Left forelimb (tissue), 1 donor: ENCODE measurements at places on chromosomes 1 and 21.

- no peak for DNase-seq
Measured at GRCh38 chr1:230303069-230303468, 123.1 kb downstream of the PGBD5 start.

- DNase-seq, result no peak
Measured at GRCh38 chr1:100769906-100770646, 50.5 kb downstream of the VCAM1 start.

DNA sequence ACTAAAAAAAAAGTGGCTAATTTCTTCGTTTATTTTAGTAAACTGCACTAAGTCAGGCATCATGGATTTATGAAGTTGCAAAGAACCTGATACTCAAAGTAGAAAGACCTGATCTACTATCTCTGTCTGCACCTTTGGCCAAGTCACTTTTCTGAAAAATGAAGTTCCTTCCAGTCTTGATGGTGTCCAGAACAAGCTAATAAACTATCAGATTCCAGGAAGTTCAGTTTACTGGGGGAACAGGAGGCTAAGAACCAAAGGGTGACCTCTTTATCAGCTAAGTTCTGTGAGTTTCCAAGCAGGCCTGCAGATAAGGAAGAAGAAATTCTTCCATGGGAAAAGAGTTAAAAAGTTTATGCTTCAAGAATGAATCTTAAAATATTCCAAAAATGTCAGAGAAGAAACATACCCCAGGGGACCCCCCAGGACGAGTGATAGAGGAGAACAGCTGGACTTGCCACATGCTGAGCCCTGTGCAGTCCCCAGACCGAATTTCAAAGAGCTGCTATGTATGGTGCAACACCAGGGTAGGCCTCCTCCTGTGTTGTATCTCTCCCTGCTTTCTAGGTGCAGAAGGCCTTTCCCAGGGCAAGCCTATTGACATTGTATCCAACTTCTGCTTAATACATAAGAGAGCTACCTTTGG is 72.8 kb upstream of the FGGY start:
- DNase-seq, result no peak

DNA sequence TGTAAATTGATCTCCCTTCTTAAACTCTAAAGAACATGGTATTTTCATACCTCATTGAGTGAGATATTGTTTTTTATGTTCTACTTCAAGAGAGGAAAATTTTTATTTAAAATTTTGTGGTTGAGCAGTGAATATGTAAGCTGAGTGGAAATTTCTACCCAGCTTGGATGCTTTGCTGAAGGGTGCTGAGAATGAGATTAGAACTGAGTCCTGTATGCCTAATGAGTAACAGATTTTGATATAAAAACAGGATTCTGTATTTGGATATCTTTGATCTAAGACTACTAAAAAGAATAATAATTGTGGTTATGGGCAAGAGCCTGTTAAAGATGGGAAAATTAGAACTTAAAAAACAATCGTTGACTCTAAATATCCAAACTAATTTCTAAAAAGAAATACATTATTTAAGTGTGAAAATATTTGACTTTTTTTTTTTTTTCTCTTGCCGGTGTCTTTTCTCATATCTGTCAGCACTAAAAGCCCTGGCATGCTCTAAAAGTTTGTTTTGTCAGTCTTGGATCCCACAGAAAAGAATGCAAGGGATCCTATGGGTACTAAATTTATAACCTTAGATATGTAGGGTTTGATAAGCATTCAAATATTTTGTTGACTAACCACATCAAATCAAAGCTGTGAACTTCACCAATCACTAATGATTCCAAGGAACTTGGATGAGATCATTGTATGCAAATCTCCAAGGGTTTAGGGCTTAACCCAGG is 652.3 kb downstream of the PTPRC start:
- no peak for DNase-seq

GRCh38 chr21:29504751-29505321 is 206.1 kb downstream of the BACH1 start:
- no peak for DNase-seq

DNA sequence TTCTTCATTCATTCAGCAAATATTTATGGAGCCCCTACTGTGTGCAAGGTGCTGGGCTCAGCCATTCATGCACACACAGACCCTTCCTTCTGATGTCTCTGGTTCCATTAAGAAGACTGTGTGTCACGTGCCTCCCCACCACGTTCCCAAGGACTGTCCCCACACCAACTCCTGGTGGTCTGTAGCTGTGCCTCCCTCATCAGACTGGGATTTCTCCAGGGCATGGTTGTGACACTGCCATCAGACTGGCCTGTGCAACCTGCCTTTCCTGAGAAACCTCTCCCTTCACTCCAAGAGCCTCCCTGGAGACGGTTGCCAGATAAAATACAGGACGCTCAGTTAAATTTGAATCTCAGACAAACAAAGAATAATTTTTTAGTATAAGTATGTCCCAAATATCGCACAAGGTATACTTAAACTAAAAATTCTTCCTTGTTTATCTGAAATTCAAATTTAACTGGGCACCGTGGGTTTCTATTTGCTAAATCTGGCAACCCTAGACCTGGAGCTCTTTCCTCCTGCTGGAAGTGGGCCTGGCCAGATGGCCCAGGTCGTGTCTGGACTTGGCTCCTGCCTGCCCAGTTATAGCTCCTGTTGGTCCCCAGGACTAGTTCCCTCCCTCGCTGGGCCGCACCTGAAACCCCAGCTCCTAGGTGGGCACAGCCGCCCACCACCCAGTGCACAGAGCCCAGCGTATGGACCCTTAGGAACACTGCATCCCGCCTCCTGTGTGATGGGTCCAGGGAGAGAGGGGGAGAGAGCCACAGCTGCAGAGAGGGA is 76.9 kb downstream of the RAP1GAP start:
- no peak for DNase-seq

GRCh38 chr1:214224611-214225354 is 56.2 kb upstream of the SMYD2 start:
- DNase-seq, result no peak

DNA sequence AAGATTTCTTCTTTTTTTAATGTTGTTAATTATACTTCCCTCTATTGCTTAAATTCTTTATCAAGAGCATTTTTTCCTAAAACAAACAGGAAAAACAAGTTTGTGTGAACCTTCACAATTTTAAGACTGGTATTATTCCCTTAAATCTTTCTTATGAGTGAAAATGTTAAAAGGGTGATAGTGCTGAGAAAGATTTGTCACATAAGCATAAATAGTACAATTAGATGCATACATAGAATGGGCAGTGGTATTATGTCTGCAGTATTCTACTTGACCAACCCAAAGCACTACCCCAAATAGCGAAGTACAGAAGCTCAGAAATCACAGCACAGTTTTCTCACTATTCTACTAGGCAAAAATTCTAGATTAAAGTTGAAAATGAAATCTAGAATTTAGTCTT is 18.0 kb downstream of the GOLPH3L start:
- no peak for DNase-seq

DNA sequence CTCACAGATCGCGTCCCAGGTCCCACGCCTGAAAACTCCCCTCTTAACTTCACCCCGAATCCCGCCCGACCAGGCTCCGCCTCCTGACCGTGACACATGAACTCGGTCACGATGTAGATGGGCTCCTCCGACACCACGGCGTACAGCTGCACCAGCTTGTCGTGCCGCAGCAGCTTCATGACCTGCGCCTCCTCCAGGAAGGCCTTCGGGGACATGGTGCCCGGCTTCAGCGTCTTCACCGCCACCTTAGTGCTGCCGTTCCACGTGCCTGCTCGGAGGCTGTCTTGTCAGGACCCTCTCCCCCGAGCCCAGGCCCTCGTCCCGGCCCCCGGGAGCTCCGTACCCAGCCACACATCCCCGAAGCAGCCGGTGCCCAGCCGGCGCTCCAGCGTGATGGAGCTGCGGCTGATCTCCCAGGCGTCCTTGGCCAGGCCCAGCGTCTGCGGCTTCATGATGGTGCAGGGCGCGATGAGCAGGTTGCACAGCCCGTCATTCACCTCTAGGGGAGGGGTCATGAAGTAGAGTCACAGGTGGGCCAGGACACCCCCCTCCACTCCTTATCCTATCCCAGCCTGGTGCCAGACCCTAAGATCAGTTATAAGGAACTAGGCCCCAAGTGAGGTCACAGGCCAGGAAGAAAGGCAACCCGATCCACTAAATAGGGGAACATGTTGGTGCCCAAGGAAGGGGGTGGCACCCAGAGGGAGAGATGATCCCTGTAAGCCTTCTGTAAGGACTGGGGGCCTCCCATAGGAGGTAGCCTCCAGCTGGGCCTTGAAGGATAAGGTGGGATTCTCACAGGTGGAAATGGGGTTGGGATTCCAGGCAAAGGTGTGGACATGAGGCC is 11.6 kb upstream of the AHDC1 start:
- DNase-seq, result no peak

DNA sequence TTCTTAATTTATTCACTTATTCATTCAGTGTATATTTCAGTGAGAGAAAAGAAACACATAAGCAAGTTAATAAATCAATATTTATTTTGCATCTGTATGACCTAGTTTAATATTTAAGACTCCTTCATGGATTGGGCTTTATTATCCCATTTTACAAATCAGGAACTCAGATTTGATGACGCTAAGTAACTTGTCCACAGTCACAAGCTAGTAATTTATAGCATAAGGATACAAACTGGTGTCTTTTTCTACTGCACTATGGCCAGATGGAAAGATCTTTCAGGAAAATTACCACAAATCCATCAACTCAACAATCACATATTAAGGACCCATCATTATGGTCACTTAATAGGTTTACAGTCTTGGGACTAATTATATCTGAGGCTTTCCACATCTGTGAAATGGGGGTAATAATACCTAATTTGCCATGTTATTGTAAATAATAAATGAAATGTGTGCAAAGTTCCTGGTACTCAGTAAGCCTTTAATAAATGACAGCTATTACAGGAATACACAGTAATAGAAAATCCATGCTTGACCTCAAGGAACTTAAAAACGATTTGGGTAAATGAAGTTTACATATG is 13.3 kb downstream of the CDKN2C start:
- DNase-seq, result no peak

GRCh38 chr21:26798856-26799751 is 46.1 kb downstream of the ADAMTS1 start:
- no peak for DNase-seq

GRCh38 chr1:4733446-4734177 is 79.2 kb downstream of the AJAP1 start:
- no peak for DNase-seq

GRCh38 chr1:222266223-222267196 is 281.4 kb downstream of the HHIPL2 start:
- DNase-seq, result no peak

DNA sequence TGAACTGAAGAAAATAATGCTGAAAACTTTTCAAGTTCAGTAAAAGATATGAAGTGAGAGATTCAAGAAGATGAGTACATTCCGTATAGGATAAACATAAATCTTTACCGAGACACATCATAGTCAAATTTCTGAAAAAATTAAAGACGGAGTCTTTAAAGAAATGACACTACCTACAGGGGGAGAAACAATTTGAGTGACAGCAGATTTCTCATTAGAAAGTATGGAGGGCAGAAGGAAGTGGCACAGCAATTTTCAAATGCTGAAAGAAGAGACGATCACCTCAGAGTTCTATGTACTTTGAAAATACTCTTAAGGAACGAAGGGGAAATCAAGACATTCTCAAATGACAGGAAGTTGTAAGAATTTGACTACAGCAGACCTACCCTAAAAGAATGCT is 271.2 kb downstream of the ZP4 start:
- DNase-seq, result no peak

DNA sequence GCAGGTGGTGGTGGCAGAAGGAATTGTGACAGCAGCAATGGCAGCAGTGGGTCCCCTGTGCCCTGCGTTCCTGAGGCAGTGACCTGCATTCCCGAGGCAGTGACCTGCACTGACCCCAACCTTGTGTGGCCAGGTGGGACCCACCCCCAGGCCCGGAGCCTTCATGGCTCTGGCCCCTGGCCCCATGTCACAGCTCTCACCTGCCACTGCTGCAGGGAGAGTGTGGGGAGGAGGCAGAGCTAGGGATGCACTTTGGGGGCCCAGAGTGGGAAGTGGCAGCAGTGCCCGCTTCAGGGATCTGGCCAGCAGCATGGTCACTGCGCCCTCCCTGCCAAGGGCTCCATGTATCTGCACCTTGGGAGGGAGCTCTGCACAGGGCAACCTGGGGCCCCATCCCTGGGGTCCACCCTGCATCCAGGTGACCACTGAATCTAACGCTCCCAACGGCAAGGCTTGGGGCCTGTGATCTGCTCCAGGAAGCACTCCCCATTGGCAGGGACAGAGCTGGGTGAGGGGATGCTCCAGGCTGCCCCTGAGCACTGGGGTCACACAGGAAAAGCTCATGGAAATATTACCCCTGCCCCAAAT is 618.6 kb downstream of the RWDD3 start:
- no peak for DNase-seq

DNA sequence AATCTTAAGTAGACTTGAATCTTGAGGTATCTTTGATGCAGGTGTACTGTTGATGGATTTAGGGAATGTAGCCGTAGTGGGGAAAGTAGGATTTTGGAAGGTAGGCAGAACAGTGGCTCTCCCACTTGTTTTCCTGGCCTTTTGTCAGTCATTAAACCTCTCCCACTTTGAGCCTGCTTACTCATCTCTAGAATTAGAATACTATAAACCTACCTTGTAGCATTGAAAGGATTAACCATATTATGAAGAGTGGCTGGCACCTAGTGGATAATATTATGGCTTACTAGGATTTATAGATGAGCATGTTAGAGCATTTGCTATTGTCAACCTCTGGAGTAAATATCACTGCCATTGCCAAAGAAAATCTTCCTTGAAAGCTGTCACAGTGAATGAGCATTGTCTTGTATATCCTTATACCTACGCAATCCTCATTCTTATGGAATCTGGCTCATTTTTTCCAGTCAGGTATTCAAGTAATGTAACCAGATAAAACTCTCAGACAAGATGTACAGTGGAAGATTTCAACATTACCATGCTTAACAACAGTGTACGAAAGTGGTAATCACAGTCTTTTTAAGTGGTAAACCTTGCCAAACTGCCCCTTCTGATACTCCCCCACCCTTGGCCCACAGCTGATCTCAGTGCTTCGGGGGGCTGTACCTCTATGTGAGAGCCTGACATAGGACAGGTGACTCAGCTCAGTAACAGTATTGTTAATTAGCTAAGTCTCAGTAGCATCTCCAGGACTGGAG is 44.4 kb downstream of the SH3GLB1 start:
- no peak for DNase-seq

DNA sequence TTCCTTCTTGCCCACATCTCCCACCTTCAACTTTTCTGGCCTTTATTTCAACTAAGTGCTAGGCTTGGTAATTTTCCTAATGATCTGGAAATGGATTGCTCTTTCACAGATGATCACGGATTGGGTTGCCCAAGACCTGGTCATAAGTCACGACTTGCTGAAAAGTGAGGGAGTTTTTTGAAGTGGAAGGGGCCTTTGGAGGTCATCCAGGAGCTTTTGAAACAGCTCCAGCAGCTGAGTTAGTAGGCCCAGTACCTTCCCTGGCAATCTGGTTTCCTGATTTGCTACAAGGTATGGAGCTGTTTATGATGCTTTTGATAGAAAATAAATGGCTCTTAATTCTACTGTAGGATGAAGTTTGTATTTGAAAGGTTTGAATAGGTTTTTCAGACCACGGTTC is 20.4 kb downstream of the GREM2 start:
- DNase-seq, result no peak
